Islet precursor cell (in vitro differentiated cells): ENCODE measurements at places on chromosomes 7 and 10.
A peak's percentile ranks its signal among the peaks of the same experiment; 100 is the strongest.

- no peak for DNase-seq
These were observed 112.5 kb upstream of the UNC5B start for GRCh38 chr10:71099731-71100361.

DNA sequence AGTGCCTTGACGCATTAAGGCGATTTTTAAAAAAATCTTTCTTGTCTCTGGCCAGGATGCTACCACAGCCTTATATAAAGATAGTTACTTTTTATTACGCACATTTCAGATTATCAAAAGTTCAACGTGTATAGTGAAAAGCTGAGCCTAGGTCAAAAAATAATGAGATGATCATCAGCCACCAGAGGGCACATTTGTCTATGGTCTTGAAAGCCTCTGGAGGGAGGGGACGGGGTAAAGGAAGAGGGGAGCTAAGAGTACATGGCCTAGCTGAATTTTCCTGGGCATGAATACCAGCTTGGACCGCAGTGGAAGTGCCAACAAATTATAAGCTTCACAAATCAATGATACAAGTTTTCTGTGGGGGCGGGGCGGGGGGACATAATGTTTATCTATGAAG lies 285.9 kb upstream of the SMIM30 start:
- no peak for DNase-seq

GRCh38 chr7:42247301-42247700 lies 10.3 kb upstream of the GLI3 start:
- DNase-seq = peak; percentile 82

- peak; percentile 59 for DNase-seq
These were observed 403 bp downstream of the CDK6 start for GRCh38 chr7:92835851-92836488.

DNA sequence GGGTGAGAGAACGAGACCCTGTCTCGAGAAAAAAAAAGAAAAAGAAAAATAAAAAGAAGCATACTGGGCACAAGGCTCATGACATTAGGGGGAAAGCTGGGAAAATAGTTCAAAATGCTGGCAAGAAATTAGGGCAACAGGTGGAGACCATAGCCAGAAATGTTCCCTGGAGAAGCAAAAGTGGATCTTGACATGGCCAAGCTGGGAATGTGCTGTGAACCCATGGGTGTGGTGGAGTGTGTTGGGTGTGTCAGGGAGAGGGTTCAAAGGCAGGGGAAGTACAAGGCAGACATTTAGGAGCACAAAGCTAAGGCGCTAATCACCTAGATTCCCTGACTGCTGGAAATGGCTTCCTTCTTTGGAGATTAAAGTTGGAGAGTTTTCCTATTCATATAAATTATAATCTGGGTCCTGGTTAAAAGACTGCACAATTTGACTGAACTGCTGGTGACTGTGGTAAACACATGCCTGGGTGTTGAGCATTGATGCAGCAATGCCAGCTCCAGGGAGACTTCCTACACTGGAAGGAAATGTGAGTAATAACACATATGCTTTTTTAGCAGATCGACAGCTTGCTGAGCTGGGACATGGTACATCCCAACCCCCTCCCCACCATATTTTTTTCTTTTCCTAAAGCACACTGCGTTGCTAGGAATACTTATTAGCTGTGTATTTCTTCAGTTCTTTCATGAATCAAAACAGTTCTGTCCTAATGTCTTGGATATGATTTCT lies 70.1 kb upstream of the ARHGAP21 start:
- no peak for DNase-seq

- peak; percentile 40 for DNase-seq
These were observed 2.9 kb downstream of the MNX1 start for GRCh38 chr7:157007470-157008066.

- peak; percentile 35 for DNase-seq
These were observed 172.4 kb upstream of the ZMIZ1 start for GRCh38 chr10:78896159-78896928.

- no peak for DNase-seq
These were observed 73.8 kb downstream of the LANCL2 start for GRCh38 chr7:55438757-55439525.

DNA sequence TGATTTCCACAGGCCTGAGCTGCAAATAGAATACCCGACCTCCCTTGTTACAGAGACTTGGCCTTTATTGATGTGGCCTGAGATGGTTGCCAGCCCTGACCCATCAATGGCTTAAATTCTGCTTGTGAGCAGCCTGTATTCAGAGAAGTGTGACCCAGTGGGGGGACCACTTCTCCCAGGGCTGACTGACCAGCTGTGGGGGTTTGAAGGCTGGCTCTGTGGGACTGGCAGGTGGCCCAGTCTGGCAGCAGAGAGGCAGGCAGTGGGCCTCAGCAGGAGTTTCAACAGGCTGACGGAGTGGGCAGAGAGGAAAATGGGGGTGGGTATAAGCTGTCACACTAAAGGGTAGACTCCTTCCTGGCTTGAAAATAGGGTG lies 12.2 kb upstream of the PPIF start:
- no peak for DNase-seq

GRCh38 chr7:25820432-25821040 lies 331.5 kb upstream of the NFE2L3 start:
- DNase-seq = no peak

- DNase-seq = no peak
These were observed 52.6 kb upstream of the ST8SIA6 start for GRCh38 chr10:17506856-17507471.

DNA sequence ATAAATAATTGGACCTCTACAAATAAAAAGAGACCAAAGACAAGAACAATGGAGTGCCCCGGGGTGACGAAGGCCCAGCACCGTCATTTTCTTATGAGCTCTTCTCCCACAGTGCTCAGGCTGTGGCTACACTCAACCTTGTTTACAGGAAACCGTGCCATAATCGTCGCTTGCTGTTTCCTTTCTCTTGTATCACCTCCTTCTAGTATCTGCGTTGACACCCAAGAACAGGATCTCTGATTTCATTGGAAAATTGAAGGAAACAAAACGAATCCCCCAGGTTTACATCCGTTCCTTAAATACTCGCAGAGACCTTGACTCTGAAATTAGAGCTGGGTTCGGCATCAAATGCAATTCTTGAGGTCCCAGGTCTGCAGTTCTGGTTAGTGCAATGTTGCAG lies 1.7 kb upstream of the IGFBP3 start:
- no peak for DNase-seq

- no peak for DNase-seq
These were observed 164.3 kb upstream of the FAM3C start for GRCh38 chr7:121560267-121560990.

DNA sequence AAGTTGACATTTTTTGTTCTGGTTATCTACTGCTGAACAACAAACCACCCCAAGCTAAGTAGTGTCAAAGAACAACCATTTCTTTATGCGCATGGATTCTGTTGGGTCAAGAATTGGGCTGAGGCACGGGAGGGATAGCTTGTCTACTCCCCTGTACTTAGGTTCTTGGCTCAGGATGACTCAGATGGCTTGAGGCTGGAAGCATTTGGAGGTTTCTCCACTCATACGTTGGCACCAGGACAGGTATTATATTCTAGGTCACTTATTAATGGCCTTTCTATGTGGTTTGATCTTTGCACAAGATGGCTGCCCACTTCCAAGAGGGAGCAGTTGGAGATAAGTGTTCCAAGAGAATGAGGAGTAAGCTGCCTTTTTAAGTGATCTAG lies 11.8 kb upstream of the TFAM start:
- no peak for DNase-seq

GRCh38 chr10:70441895-70442309 lies 421 bp upstream of the NODAL start:
- peak; percentile 72 for DNase-seq

GRCh38 chr10:114876602-114877300 lies 55.2 kb downstream of the FHIP2A start:
- DNase-seq = peak; percentile 88

- no peak for DNase-seq
These were observed 189.7 kb downstream of the TCF7L2 start for GRCh38 chr10:113139699-113140098.

DNA sequence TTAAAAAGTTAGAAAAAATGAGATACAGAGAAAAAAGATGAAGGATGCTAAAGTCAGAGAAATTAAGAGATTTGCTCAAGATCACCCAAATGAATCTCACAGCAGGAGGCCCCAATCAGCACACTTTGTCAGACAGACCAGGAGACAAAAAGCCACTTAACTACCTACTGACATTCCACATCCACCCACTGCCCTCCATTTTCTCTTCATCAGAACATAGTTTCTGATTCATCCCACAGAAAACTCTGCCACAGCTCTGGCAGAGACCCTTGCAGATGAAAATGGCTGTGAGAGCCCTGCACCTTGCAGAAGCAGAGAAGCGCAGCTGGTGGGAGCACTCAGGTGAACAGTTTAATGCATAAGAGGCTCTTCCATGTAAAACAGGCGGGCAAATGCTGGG lies 26.6 kb downstream of the DGKI start:
- no peak for DNase-seq

DNA sequence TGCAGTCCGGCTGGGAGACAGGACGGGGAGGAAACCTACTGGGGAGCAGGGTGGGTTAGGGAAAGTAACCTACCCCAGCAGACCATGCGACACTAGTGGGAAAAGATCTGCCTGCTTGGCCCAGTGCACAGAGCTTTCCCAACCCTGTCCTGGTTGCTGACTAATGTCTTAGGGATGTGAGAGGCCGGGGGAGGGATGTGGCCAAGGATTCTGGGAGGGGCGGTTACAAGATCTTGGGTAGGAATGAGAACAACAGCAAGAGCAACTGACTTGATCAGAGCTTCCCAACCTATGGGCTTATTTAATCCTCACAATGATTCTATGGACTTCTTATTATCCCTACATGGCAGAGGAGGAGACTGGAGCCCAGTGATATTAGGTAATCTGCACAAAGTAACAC lies 24.0 kb upstream of the EIF5AL1 start:
- DNase-seq = peak; percentile 96

DNA sequence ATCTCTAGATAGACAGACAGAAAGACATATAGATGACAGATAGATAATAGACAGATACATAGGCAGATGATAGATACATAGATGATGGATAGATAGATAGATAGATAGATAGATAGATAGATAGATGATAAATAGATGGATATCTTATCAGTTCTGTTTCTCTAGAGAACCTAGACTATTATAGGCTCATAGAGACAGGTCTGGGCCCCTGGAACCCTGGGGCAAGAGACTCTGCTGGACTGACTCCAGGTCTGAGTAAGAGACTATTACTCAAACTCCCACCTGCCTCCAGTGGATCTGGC lies 58.3 kb downstream of the FRMPD2 start:
- no peak for DNase-seq

DNA sequence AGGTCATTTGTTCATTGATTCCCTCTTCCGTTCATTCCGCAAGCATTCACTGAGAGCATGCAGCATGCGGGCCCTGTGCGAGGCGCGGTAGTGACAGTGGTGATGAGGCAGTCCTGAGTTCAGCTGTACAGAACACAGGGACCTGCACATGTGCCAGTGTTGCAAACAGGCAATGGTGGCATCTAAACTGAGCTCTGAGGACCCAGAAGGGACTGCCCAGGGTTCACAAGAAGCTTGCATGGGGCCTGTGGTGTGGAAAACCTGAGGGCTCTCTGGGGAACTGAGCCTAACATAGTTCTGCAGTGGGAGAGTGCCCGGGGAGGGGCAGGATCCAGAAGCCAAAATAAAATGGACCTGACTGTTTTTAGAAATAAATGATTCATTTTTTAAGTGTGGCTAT lies 13.2 kb downstream of the ZNF488 start:
- peak; percentile 34 for DNase-seq

GRCh38 chr7:42548816-42549611 lies 312.0 kb upstream of the GLI3 start:
- no peak for DNase-seq

DNA sequence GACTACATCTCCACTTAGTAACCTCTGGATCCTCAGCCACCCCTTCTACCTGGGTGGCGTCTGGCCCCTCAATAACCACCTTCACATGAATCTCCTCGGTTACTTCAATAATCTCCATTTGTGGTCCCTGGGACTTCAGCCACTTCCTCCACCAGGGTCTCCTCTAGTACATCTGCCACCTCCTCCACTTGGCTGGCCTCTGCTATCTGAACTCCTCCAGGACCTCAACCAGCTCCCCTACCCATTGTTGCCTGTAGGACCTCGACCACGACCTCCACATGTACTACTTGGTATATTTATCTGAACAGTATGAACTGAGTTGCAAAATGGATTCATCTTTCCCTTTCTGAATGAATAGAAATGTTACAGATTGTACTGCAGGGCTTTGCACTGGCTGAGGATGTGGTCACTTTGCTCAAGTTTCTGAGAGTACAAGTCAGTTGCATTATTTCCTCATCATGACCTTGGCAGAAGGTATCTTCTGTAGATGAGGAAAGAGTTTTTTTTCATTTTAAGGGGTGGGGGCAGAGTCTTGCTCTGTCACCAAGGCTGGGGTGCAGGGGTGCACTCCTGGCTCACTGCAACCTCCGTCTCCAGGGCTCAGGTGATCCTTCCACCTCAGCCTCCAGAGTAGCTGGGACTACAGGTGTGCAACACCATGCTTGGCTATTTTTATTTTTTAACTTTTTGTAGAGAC lies 36.0 kb downstream of the MAT1A start:
- no peak for DNase-seq

GRCh38 chr7:70799841-70800405 lies 332.0 kb upstream of the GALNT17 start:
- no peak for DNase-seq

- no peak for DNase-seq
These were observed 208.6 kb upstream of the STEAP4 start for GRCh38 chr7:88515301-88515700.

DNA sequence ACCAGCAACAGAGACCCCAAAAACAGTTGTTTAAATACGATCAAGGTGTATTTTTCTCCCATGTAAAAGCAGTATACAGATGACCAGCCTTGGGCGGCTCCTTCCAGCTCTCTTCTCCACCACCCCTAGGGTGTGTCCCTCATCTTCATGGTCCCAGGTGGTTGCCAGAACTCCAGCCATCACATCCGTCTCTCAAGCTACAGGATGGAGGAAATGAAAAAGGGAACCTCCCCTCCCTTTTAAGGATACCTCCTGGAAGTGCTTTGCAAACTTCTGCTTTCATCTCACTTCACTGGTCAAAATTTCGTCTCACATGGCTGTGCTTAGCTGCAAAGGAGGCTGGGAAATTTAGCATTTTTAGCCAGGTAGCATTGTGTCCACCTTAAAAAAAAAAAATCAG lies 59.3 kb downstream of the C10orf105 start:
- no peak for DNase-seq

GRCh38 chr10:34696423-34696822 lies 118.7 kb downstream of the PARD3 start:
- no peak for DNase-seq

DNA sequence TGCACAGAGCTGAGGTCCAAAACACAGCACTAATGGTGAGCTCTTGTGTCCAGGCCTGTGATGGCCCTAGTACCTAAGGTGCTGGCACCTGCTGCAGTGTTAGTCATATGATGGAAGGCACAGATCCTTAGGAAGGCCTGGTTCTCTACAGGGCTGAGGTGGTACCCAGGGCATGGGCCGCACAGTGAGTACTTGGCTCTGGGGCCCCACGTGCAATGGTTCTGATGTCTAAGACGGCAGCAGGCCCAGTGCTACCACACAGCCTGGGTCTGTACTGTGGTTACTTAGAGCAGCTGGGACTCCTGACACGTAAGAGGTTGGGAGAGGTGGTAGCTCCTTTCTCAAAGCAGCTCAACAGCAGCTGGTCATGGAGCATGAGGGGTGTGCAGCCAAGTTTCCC lies 70.6 kb upstream of the MAGI2 start:
- no peak for DNase-seq
